Daoy (cell line): ENCODE measurements at places on chromosomes 5 and 9. TPM values are rescaled to one million over a fixed set of nuclear protein-coding genes. Genes with fewer than 3 reads are reported as not detected.

- DNase-seq = no peak
These were observed 12.6 kb downstream of the LIFR start for GRCh38 chr5:38543886-38544285.

DNA sequence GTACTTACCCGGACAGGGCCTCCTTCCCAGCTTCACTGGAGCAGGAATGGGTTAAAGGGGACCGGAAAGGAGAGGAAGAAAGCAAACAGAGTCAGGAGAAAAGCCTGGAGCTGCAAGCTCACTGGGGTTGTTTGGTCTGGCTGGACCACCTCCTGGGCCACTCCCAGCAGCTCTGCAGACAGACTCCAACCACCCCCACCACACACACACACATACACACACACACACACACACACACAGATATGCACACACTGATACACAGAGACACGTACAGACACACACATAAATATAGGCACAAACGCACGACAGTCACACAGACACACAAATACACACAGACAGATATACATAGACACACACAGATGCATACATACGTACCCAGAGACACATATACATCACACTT lies 34.9 kb upstream of the SYNPO start:
- DNase-seq = no peak

DNA sequence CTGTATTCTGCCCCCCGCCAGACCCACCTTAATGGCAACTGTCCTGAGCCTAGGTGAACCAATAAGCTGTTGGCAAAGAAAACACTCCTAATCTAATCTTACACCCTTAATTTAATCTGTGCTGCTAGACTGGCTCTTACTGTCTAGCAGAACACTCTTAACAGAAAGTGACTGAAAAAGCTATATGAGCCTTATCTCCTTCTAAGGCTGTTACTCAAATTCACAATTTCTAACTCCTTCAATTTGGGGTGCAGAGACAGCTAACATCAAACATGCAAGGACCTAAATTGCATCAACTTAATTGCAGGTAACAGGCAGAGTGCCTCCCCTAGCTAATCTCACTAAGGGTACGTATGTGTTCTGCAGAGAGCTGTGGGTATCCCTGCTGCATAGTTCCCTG lies 49.5 kb upstream of the MAP1B start:
- no peak for DNase-seq

DNA sequence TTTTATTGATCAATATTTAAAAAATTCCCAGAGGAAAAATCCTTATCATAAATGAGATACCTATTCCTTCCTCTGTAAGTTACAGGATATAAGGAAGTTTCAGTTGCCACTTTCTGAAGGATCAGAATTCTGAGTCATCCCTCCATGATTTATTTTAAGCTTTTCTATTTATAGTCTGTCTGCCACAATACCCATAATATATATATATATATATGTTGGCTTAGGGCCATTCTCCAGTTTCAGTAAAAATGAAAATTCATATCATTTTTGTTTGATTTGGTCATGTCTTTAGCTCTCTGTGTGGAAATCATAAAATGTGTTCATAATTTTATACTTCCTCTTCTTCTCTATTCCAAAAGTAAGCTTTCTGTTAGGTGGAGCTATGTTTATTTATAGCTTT lies 215.8 kb upstream of the CYLC2 start:
- no peak for DNase-seq

- DNase-seq = no peak
These were observed 142.9 kb downstream of the HSD17B3 start for GRCh38 chr9:96158909-96159575.

The BTNL8 gene
- total RNA-seq = not detected in 2 replicates

The IFNA2 gene
- total RNA-seq = not detected in 2 replicates

The FOXD4L6 gene
- not detected in 2 replicates for total RNA-seq
